ENCODE measurements at places on chromosomes 1 and 21. TPM values are rescaled to one million over a fixed set of nuclear protein-coding genes. Genes with fewer than 3 reads are reported as not detected.

RHCE gene
- total RNA-seq = 0.21 TPM

LHX8 gene
- total RNA-seq = not detected

KRTAP6-1 gene
- not detected for total RNA-seq

TSPEAR gene
- not detected for total RNA-seq

ZNF683 gene
- not detected for total RNA-seq

ABCG1 gene
- 9.7 TPM for total RNA-seq

RIPK4 gene
- 41.0 TPM for total RNA-seq

ELF3 gene
- 39.6 TPM for total RNA-seq

SLAMF9 gene
- total RNA-seq = 32.0 TPM

AMY2A gene
- not detected for total RNA-seq

GPR25 gene
- total RNA-seq = not detected

C1orf185 gene
- total RNA-seq = not detected

CLCC1 gene
- total RNA-seq = 12.9 TPM

NEGR1 gene
- 0.05 TPM for total RNA-seq

TEDDM1 gene
- not detected for total RNA-seq

OLIG2 gene
- not detected for total RNA-seq

BTBD19 gene
- 0.84 TPM for total RNA-seq

USH2A gene
- total RNA-seq = not detected

Measured in airway epithelial cell (primary cell).